ENCODE measurements at places on chromosomes 16 and 17. TPM values are rescaled to one million over a fixed set of nuclear protein-coding genes. Genes with fewer than 3 reads are reported as not detected.

BICDL2 gene
- total RNA-seq: not detected

- no peak for DNase-seq
Observed at GRCh38 chr17:29069526-29070041, 26.6 kb downstream of the PIPOX start.

SLC5A11 gene
- not detected for total RNA-seq

BRICD5 gene
- total RNA-seq: 10.9 TPM

- DNase-seq: no peak
Observed at GRCh38 chr17:44738214-44738906, 20.4 kb upstream of the ADAM11 start.

- no peak for DNase-seq
Observed at GRCh38 chr17:72565006-72565405, 444.2 kb downstream of the SOX9 start.
